Activated T-helper 17 cell treated with anti-CD3 and anti-CD28 coated beads, Interleukin-2, amount 50 U/mL, for 72 hours (primary cell): ENCODE measurements at places on chromosomes 13 and 19. TPM values are rescaled to one million over a fixed set of nuclear protein-coding genes. Genes with fewer than 3 reads are reported as not detected.

DNA sequence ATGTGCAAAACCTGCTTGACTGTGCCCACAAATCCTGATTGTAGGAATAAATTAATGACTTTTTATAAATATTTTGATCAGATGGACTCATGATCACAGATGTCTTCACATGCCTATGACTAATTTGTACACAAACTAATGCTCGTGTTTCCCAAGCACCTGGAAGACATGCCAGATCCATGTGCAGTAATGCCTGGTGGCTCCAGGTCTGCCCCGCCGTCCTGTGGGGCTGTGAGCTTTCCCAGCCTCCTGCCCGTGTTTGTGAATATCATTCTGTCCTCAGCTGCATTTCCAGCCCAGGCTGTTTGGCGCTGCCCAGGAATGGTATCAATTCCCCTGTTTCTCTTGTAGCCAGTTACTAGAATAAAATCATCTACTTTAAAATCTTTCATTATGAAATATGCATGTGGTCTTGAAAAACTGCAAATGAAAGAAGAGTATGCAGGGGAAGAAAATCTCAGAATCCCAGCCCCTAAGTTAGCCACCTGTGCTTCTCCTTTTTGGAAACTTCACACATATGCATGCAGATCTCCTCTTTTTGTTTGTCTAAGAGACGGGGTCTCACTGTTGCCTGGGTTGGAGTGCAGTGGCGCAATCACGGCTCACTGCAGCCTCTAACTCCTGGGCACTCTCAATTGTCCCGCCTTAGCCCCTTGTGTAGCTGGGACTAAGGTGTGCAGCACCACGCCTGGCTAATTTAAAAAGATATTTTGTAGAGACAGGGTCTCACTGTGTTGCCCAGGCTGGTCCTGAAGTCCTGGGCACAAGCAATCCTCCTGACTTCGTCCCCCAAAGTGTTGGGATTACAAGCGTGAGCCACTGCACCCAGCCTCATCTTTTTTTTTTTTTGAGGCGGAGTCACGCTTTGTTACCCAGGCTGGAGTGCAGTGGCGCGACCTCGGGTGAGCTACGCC, 6.2 kb downstream of the RPL28 start:
- no peaks in the 10 kb centered on the region for H3K27me3 ChIP-seq
- no peak overlapping the region for H3K4me3 ChIP-seq
- peaks cover 10% of the 10 kb centered on the region for H3K4me1 ChIP-seq
- peaks cover 54% of the 10 kb centered on the region for H3K36me3 ChIP-seq
- ATAC-seq = no peak
- no peak overlapping the region for H3K27ac ChIP-seq

- no peaks in the 10 kb centered on the region for H3K36me3 ChIP-seq
- H3K4me1 ChIP-seq = peaks cover 19% of the 10 kb centered on the region
- H3K27me3 ChIP-seq = peaks cover 45% of the 10 kb centered on the region
- H3K4me3 ChIP-seq = peak overlapping the region; percentile 56
- no peak for ATAC-seq
These were observed 9.2 kb downstream of the CCDC8 start for GRCh38 chr19:46404055-46404752.

GRCh38 chr13:41520660-41521630, 63.6 kb downstream of the RGCC start:
- H3K27ac ChIP-seq = peak overlapping the region; percentile 50
- no peaks in the 10 kb centered on the region for H3K4me1 ChIP-seq
- H3K27me3 ChIP-seq = no peaks in the 10 kb centered on the region
- H3K36me3 ChIP-seq = no peaks in the 10 kb centered on the region
- no peak overlapping the region for H3K4me3 ChIP-seq
- no peak for ATAC-seq

DNA sequence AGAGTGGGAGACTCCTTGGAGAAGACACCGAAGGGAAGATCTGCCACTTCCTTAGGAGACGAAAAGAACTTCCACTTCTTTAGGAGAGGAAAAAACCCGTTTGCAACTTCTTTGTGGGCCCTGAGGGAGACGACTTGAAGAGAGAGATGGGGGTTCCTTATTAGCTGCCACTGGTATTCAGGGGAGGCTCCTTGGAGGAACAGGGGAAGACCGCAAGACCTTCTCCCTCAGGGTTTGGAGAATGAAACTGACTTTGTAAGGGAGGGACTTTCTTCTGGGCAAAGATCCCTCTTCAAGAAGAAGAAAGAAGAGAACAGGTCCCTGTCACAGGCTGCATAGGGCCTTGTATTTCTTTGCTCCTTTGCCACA, 416 bp downstream of the BCKDHA start:
- H3K4me1 ChIP-seq = peaks cover 24% of the 10 kb centered on the region
- H3K27me3 ChIP-seq = no peaks in the 10 kb centered on the region
- H3K4me3 ChIP-seq = peak overlapping the region; percentile 100
- H3K36me3 ChIP-seq = peaks cover 48% of the 10 kb centered on the region

GRCh38 chr13:19567820-19568534, 6.6 kb upstream of the TPTE2 start:
- H3K27me3 ChIP-seq = peaks cover 3% of the 10 kb centered on the region
- H3K4me1 ChIP-seq = no peaks in the 10 kb centered on the region
- H3K4me3 ChIP-seq = no peak overlapping the region
- no peak overlapping the region for H3K27ac ChIP-seq
- H3K36me3 ChIP-seq = no peaks in the 10 kb centered on the region

GRCh38 chr13:23701636-23702035, 131.4 kb downstream of the TNFRSF19 start:
- H3K4me3 ChIP-seq = no peak overlapping the region
- peaks cover 7% of the 10 kb centered on the region for H3K4me1 ChIP-seq
- ATAC-seq = no peak

OR7C1 gene
- not detected for total RNA-seq

MKNK2 gene
- 525 TPM for total RNA-seq

GJA3 gene
- total RNA-seq = 0.50 TPM
